MCF 10A (cell line): ENCODE measurements at places on chromosomes 12 and 14. TPM values are rescaled to one million over a fixed set of nuclear protein-coding genes. Genes with fewer than 3 reads are reported as not detected.

TAC3 gene
- total RNA-seq, result not detected in 2 replicates

KLRD1 gene
- not detected in 2 replicates for total RNA-seq

PLEKHH1 gene
- 5.8 and 6.0 TPM in 2 replicates for total RNA-seq

GRCh38 chr12:50243507-50243906, 39.8 kb downstream of the LIMA1 start:
- no peak overlapping the region for H3K4me3 ChIP-seq
- H3K27ac ChIP-seq, result no peak overlapping the region
- peaks cover 20% of the 10 kb centered on the region for H3K4me1 ChIP-seq
- H3K27me3 ChIP-seq, result no peaks in the 10 kb centered on the region
- DNase-seq, result no peak

DNA sequence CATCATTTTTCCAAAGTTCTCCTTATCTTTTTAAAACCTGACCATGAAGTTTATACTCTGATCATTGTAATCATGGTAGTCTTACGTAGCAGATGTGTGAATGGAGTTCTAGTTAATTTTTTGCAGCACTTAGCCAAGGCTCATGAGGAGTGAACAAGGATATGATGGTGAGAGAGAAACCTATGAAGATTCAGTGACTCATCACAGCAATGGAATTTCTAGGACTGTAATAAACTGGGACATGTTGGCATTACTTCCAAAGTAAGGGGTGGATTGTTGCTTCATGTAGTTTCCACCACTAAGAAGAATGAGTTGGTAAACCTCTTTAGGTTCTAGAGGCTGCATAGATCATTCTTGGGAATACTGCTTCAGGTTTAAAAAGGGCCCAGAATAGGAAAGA, 102.7 kb downstream of the LRRIQ1 start:
- no peak overlapping the region for H3K4me3 ChIP-seq
- H3K36me3 ChIP-seq, result no peaks in the 10 kb centered on the region
- no peaks in the 10 kb centered on the region for H3K27me3 ChIP-seq
- H3K27ac ChIP-seq, result no peak overlapping the region

- H3K27ac ChIP-seq, result no peak overlapping the region
- DNase-seq, result no peak
- peaks cover 4% of the 10 kb centered on the region for H3K36me3 ChIP-seq
- no peaks in the 10 kb centered on the region for H3K4me1 ChIP-seq
Measured at GRCh38 chr12:5817246-5817645, 127.8 kb downstream of the ANO2 start.

- no peaks in the 10 kb centered on the region for H3K36me3 ChIP-seq
- H3K27ac ChIP-seq, result no peak overlapping the region
- no peak overlapping the region for H3K4me3 ChIP-seq
- DNase-seq, result no peak
- H3K27me3 ChIP-seq, result peaks cover 25% of the 10 kb centered on the region
Measured at GRCh38 chr12:21825886-21826617, 51.5 kb upstream of the KCNJ8 start.

- H3K4me1 ChIP-seq, result no peaks in the 10 kb centered on the region
- H3K4me3 ChIP-seq, result no peak overlapping the region
- no peak for DNase-seq
Measured at GRCh38 chr12:12379831-12380730, 23.2 kb downstream of the BORCS5 start.

DNA sequence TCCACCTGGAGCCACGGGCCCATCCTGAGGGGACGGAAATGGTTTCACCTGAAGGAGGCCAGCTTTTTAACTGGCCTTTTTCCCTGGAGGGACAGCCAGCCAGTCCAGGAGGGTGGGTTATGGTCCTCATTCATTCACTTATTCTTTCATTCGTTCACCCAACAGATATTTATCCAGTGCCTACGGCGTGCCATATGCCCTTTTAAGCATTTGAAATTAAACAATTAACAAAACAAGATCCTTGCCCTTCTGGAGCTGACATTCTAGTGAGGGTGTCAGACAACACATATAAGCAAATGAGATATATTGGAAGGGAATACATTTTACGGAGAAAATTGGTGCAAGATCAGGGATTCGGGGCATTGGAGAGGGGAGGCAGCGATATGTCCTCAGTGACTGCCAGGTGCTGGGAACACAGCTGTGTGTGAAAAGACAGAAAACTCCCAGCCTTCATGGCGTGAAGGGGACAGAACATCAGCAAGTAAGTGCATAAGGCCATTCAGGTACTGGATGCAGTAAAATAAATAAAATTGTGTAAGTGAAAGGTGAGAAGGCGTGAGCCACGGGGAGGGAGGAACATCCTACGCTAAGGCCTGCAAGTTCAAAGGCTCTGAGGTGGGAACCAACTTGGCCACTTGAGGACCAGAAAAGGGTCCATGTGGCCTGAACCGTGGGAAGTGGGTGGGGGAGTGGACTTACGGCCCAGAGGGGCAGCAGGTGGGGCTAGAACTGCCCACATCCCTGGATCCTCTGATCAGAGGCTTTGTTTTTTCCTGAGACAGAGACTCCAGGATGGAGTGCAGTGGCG, 684 bp upstream of the ABCB9 start:
- no peaks in the 10 kb centered on the region for H3K4me1 ChIP-seq
- no peak overlapping the region for H3K27ac ChIP-seq
- peak overlapping the region; percentile 72 for H3K4me3 ChIP-seq
- no peak for DNase-seq
- no peaks in the 10 kb centered on the region for H3K27me3 ChIP-seq

DNA sequence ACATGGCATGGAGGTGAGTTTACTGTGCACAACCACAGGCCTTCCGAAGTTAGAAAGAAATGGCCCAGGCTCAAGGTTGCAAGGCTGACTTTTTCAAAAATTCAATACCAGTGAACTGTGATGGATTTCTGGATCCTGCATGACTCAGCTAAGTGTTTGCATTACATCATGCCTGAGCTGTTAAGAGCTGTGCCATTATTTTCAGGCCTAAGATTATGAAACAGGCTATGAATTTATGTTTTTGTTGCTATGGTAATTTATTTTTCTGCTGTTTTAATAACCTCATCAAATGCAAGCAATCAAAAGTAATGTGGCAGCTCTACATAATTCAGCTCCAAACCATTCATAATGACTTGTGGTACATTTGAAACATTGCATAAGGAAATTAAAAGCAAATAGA, 457.7 kb upstream of the TMEM132C start:
- H3K4me1 ChIP-seq, result no peaks in the 10 kb centered on the region
- no peak overlapping the region for H3K4me3 ChIP-seq
- H3K36me3 ChIP-seq, result no peaks in the 10 kb centered on the region

DNA sequence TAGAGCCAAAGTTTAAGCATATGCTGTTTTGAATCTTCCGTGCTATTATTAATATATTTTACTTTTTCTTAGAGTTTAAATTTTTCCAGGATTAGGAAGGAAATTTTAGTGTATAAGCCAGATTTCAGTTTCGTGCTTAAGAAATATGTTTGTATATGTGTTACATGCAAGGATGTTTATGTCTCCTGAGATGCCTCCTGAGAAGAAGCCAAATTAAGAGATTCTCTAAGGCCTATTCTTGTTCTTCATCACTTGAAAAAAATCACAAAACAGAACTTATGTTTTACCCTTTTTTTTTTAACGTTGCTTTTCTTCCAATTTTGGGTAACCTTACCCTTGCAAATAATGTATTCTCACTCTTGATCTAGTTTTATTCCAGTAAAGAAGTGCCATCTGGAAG, 412.7 kb downstream of the TMTC2 start:
- no peak overlapping the region for H3K27ac ChIP-seq
- no peaks in the 10 kb centered on the region for H3K27me3 ChIP-seq
- H3K36me3 ChIP-seq, result no peaks in the 10 kb centered on the region
- H3K4me1 ChIP-seq, result no peaks in the 10 kb centered on the region
- no peak overlapping the region for H3K4me3 ChIP-seq

DNA sequence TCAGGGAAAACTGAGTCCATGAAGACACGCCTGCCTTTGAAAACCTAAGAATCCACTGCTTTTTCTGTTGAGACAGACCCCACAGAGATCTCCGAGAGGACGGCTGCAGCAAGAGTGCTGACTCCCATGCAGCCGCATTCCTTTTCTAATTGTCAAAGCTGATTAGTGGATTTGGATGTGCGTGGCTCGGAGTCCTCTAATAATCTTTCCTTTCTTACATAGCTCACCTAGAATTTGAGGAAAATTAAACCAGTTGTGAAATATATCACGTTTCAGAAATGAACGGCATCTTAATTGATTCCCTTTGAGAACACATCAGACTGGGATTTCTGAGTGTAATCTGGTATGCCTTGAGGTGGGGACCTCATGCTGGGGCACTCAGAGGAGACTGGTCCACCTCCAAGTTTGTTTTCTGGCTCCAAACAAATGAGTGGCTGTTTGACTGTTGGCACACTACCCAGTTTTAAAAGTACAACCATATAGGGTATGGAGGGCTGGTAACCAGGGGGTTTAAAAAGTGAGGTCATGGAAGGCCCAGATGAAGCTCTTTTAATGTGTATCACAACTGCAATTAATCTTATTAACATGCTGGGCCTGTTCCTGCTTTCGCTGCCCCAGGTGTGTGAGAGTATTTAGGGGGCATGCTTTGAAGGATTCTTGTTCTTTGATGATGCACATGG, 63.3 kb downstream of the RASSF3 start:
- no peaks in the 10 kb centered on the region for H3K27me3 ChIP-seq
- no peak for DNase-seq
- H3K4me1 ChIP-seq, result peaks cover 62% of the 10 kb centered on the region
- H3K4me3 ChIP-seq, result no peak overlapping the region

DNA sequence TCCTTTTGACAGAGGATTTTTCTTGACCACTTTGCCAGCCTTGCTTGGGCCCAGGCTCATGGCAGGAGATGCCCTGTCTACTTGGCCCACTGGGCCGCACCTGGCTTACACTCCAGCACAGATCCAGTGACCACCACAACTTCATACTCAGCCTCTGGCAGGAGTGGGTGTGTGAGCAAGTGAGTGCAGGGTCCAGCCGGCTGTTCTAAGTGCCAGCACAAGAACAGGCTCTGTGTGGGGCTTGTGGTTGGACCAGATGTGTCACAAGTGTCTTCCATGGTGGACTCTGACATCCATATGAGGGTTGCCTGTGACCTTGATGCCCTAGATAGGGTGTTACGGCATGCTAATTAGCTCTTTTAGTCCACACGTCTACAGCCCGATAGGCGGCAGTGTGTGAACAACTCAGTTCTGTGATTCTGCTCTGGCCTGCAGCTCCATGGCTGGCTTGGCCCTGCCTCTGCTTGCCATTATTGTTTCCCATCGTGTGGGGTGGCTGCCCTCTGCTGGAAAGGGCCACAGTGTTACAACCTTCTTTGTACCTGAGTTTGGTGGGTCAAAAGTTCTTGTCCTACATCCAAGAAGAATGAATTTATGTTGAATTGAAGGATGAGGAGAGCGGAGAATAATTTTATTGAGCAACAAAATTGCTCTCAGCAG, 1089.1 kb downstream of the SLC6A15 start:
- H3K27ac ChIP-seq, result no peak overlapping the region
- DNase-seq, result peak; percentile 73
- H3K27me3 ChIP-seq, result no peaks in the 10 kb centered on the region
- H3K4me1 ChIP-seq, result peaks cover 7% of the 10 kb centered on the region

DNA sequence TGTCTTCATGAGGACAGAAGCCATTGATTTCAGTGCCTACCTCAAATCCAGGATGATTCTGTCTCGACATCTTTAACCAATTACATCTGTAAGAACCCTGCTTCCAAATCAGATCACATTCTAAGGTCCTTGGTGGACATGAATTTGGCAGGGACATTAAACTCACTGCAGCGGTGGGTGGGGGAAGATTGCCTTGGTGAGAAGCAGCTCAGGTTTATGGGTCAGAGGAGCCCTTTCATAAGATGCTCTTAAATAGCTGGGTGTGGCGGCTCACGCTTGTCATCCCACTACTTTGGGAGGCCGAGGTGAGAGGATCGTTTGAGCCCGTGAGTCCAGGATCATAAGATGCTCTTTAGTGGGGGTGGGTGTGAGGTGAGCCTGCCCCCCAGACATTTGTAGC, 42.9 kb downstream of the ELK3 start:
- peak overlapping the region; percentile 95 for H3K27ac ChIP-seq
- no peak for DNase-seq
- H3K4me3 ChIP-seq, result peak overlapping the region; percentile 17
- no peaks in the 10 kb centered on the region for H3K27me3 ChIP-seq

DNA sequence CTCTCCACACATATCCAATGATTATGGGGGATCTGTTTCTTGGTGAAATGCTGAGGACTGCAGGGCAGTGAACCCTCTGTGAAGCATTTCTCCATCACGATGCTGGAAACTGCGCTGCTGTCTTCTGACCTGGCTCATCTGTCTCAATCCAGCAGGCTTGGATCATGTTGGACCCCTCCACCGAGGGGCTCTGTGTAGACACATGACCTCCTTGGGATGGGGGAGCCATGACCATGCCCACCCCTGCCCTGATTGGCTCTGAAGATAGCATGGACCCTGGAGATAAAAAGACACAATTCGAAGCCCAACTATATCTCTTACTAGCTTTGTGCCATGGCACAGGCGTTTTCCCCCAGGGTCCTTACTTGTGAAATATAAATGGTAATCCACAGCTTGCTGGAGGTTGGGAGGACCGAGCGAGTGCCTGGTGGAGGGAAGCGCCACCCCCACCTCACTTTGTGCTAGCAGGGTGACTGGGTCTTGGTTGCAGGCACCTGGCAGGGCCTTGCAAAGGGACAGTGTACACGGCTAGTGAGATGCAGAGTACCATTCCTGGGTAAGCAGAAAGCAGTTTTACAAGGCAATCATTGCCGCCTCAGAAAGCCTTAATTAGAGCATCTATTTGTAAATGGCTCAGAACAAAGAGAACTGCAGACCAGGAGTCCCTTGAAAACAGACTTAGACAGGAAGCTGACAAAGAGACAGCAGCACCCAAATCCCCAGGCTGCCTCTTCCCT, 2.4 kb upstream of the KRT83 start:
- H3K4me3 ChIP-seq, result no peak overlapping the region
- no peak overlapping the region for H3K27ac ChIP-seq
- no peak for DNase-seq
- no peaks in the 10 kb centered on the region for H3K27me3 ChIP-seq

DNA sequence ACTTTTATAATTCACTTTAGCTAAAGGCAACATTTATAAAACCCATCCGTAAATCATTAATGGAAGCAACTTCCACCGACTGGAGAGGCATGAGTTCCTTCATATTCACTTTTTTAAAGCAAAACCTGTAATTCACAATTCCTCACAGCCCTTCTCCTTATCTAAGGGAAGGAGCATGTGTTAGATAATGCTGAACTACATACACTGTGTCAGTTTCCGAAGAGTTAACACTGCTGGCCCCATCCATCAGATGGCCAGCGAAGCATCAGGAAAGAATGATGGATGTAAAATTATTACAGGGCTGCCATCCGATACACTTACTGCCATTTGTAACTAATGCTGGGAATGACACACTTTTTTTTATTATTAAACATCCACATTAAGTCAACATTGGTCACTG, 392.8 kb downstream of the SOX5 start:
- H3K27ac ChIP-seq, result no peak overlapping the region
- H3K4me3 ChIP-seq, result no peak overlapping the region
- no peak for DNase-seq
- no peaks in the 10 kb centered on the region for H3K4me1 ChIP-seq
- peaks cover 27% of the 10 kb centered on the region for H3K27me3 ChIP-seq

GRCh38 chr12:120267736-120268135, 2.2 kb upstream of the PXN start:
- no peak for DNase-seq
- H3K4me3 ChIP-seq, result no peak overlapping the region
- no peaks in the 10 kb centered on the region for H3K27me3 ChIP-seq
- no peak overlapping the region for H3K27ac ChIP-seq
